GM18507 (cell line): ENCODE measurements at places on chromosomes 13 and 19.

DNA sequence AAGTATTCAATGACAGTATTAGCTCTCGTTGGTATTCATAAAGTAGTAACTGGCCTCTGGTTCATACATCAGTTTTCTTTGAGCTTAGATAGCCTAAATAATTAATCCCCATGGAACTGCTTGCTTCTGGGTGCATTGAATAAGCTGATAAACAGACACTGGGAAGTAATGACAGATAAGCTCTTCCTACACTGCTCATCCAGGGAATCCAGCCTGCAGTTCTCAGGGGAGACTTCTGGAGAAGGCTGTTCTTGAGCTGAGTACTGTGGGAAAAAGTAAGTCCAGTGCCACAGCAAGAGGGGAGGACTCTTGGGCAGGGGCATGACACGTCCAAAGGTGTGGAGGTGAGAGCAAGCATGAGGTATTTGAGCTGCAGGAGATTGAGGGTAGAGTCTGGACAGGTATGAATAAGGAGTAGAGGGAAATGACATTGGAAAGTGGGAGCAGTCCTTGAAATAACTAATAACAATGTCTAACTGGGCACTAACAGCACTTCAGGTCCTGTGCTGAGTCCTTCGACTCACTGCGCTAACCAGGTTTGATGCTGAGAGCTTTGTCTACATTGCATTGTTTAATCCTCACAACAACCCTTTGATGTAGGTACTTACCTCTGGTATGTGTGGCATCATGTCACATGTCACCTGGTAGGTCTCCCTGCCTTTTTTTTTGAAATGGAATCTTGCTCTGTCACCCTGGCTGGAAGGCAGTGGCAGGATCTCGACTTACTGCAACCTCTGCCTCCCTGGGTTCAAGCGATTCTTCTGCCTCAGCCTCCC, 7.2 kb downstream of the GARRE1 start:
- no peak for DNase-seq

- DNase-seq = no peak
Measured at GRCh38 chr19:53424968-53425597, 6.7 kb upstream of the ZNF761 start.

GRCh38 chr19:38284422-38284821, 19.6 kb upstream of the C19orf33 start:
- DNase-seq = no peak

DNA sequence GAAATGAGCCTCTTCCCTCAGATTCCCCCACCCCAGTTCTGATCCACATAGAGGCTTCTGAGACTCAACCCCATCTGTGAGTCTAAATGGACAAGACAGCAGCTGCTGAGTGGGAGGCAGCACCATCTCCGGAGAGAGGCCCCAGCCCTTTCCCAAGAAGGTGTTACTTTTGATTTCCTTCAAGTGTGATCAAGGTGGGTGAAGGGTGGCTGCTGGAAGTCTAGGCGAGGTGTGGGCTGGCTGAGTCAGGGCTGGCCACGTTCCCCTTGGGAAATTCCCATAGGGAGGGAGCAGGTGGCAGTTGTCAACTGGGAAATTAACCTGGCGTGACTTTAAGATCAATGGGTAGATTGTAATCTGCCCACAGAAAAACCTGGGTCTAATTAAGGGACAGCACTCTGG, 148.0 kb downstream of the FOXO1 start:
- peak; percentile 28 for DNase-seq

DNA sequence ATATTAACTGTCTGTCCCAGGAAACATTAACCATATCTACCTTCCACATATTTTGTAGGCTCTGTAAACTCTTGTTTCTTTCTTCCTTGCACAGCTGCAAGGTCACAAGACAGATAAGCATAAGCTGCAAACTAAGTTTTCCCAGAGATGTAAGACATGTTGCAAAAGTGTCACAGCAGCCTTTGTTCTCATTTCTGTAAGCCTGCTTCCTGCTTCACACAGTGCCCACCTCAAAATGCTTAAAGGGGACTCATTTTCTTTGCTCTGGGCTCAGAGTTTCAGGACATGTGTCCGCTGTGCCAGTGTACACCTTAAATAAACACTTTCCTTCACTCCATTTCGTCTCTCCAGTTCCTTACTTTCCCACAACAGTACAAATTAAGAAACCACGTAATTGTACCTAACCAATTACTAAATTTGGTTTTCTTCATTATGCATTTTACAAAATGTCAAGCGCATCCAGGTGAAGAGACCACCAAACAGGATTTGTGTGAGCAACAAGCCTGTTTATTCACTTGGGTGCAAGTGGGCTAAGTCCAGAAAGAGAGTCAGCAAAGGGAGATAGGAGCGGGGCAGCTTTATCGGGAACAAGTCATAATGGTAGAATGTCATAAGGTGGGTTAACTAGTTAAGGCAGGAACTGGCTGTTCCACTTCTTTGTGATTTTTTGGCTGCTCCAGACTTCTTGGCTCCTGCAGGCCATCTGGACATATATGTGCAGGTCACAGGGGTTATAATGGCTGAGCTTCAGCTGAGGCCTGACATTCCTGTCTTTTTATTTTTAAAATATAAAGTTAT, 12.7 kb upstream of the ZNF431 start:
- DNase-seq = no peak

- no peak for DNase-seq
Measured at GRCh38 chr13:66780814-66781213, 449.3 kb downstream of the PCDH9 start.

GRCh38 chr19:48495396-48495795, 16.2 kb downstream of the LMTK3 start:
- no peak for DNase-seq

- no peak for DNase-seq
Measured at GRCh38 chr13:80577926-80578670, 237.2 kb upstream of the SPRY2 start.

GRCh38 chr19:17557466-17557865, 2.0 kb downstream of the COLGALT1 start:
- no peak for DNase-seq

DNA sequence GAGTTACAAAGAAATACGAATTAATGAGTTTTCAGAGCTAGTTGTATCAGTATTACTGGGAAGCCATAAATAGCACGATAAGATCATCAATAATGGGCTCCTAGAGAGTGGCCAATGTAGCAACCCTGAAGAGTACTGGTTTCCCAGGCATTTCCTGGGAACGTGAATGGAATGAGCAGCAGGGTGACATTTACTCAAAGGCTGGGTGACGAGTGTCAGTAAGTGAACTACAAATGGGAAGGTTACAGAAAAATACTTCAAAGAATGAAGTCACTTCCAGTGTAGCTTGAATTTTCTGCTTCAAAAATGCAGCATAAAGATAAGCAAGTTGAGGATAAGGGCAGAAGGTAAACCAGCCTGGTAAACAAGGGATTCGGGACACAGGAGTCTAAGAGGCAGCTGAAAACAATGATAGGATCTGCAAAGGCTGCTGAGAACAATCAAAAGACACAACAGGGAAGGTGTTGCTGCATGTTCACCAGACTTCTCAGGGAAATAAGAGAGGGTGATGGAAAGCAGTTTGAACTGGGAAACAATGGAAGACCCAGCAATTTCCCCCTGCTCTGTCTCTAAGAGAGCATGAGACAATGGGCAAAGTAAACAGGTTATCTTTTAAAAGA, 48.6 kb upstream of the POSTN start:
- DNase-seq = no peak

DNA sequence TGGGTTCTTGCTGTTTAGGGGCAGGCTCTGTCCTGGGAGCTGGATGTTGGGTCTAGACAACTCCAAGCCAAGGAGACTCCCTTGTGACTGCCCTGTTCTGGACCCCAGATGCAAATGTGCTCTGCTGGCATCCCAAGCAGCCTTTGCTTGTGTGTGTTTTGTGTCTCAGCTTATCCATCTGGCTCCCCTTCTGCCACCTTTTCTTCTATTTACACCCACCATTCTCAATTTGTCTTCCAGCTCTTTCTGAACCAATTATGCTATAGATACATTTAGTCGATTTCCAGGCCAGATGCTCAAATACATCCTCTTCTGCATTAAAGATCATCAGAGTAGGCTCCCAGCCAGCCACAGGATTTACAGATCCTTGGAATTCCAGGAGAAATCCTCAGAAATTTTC, 115.0 kb upstream of the SLC7A1 start:
- DNase-seq = no peak

DNA sequence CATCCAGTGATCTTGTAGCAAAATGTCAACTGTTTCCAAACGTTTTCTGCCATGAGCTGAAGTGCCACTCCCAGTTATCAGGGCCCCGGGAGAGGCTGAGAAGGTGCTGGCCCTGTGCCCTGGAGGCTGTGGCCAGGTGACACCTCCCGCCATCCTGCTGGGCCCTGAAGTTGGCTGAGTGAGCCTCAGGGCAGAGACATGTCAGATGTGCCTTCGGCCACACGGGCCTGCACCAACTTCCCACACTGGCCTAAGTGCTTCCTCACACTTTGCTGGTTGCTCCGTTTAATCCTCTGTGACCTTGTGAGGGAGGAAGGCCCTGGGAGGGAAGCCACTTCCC, 4.8 kb downstream of the ADPRHL1 start:
- DNase-seq = no peak

DNA sequence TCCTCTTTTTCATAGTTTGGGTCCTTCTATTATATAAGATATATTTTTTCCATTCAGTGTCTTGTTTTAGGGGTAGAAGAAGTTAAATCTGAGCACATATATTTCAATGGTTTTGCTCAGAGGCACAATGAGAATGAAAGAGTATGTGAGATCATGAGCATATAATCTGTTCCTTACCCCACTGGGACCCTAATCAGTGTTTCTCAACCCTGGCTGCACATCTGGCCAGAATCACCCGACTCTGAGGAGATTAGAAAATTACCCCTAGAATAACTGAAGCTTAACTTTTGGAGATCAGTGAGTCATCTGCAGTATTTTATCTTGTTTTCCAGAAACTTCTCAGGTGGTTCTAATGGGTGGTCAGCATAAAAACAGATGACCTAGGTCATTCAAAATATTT, 782 bp downstream of the CYSLTR2 start:
- DNase-seq = no peak

- DNase-seq = no peak
Measured at GRCh38 chr19:50712833-50713232, 6.8 kb downstream of the SHANK1 start.

GRCh38 chr13:83311886-83312577, 570.2 kb downstream of the SLITRK1 start:
- no peak for DNase-seq

DNA sequence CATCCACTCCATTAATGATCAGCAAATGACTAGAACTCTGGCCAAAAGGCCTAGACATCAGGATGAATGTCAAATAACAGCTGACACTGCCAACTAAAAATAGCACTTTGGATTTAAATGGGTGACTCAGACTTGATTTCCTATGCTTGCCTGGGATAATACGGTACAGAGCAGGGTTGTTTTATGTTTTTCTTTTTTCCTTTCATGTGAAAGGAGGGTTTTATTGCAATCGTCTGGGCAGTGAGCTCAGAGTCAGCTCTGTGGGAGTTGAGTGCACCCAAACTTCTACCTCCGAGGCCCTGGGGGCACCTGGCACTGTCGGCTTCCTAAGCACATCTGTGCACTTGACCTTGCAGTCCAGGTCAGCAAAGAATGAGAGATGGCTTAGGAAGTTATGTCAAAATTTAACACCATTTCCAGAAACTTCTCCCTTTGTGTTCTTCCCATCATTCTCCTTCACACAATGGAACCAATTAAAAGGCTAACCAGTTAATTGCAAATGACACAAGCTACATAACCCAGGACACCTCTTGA, 134.1 kb downstream of the LACC1 start:
- DNase-seq = no peak

DNA sequence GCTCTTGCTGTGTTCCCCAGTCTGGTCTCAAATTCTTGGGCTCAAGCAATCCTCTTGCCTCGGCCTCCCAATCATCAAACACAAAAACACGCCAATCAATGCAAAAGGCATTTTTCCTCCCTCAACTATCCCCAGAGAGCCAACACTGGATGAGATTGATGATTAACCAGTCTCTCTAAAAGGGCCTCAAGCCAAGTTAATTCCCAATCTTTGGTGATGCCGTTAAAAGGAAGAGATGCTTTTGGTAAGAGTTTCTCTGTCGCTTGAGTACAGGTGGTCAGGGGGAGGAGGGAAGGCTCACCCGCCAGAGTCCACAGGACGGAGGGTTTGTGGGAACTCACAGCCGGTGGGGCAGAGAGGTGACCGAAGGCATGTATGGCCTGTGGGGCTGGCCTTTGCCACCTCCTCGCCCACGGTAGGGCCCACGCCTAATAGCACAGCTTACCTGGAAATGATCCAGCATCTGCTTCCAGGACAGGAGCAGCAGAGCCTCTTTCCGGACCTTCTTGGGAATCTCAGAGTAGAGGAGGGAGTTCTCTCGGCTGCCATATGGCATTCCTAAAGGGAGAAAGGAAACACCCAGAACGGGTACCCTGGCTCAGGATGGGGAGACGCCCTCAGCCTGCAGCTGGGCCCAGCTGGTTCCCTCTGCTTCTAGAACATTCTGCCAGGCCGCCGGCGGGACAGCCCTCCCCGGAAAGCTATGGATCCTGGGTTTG, 18.1 kb downstream of the DPP9 start:
- no peak for DNase-seq

GRCh38 chr19:3977242-3978143, 6.6 kb upstream of the DAPK3 start:
- DNase-seq = no peak

- DNase-seq = no peak
Measured at GRCh38 chr19:5003781-5004180, 34.9 kb downstream of the KDM4B start.

GRCh38 chr13:78334059-78334458, 269.3 kb downstream of the POU4F1 start:
- no peak for DNase-seq

- no peak for DNase-seq
Measured at GRCh38 chr13:64924401-64924800, 2305.7 kb downstream of the PCDH9 start.

DNA sequence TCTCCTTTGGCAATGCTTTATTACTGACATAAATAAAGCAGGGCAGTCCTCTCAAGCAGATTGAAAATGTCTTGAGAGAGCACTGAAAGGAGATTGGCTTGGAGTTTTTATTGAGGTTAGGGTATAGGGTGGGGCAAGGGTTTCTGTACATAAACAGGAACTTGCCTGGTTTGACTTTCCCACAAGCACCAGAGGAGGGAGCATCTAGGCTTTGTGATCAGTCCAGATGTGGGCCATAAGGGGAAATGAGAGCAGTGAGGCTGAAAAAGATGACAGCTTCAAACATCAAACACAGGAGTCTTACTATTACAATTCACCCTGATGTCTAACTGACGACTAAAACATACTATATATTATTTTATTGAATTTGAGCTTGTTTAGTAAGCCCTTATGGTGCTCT, 260.9 kb downstream of the MTUS2 start:
- DNase-seq = no peak

- no peak for DNase-seq
Measured at GRCh38 chr13:111174377-111175114, 59.4 kb downstream of the ARHGEF7 start.

DNA sequence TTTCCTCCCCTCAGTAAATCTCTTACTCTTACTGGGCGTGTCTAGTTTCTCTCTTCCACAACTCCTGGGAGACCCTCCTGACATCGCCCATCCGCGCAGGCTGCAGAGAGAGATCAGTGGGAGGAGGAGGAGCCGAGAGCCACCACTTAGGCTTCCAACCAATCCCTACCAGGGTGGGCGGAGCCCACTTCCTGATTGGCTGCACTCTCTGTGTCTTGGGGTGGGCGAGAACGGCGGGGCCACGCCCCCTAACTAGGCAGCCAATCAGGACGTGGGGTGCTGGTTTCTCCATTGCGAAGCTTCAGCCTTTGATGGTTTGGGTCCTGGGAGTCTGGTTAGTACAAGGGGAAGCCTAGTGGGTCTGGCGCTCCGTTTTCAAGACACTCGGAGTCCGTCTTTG, at the start of gene PMIS2:
Gene PMIS2 (plus strand): TSS at position 326 of the 400 bp plus-strand sequence. CDS start 87 bp downstream, outside the sequence.
- DNase-seq = no peak

- DNase-seq = no peak
Measured at GRCh38 chr13:102718746-102719145, 23.9 kb upstream of the METTL21C start.

GRCh38 chr19:947707-948539, 22.1 kb downstream of the ARID3A start:
- peak; percentile 75 for DNase-seq
